ENCODE measurements at places on chromosomes 11 and 22.

GRCh38 chr11:117795638-117796455, 1.2 kb downstream of the DSCAML1 start:
- DNase-seq = no peak

DNA sequence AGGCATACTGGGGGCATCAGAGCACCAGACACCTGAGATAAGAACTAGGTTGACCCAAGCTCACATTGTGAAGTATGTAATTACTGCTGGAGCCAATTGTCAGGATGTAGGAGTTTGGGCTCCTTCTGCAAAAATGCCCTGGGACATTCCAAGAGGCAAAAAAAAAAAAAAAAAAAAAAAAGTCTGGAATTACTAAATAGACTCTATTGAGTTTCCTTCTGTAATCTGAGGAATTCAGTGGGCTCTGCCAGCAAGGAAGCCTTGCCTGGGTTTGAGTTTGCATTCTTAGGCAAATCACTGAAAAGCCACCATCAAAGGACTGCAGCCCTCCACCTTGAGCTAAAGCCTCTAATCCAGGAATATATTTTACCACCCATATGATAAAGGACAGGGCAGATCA, 8.0 kb upstream of the CAVIN3 start:
- no peak for DNase-seq

DNA sequence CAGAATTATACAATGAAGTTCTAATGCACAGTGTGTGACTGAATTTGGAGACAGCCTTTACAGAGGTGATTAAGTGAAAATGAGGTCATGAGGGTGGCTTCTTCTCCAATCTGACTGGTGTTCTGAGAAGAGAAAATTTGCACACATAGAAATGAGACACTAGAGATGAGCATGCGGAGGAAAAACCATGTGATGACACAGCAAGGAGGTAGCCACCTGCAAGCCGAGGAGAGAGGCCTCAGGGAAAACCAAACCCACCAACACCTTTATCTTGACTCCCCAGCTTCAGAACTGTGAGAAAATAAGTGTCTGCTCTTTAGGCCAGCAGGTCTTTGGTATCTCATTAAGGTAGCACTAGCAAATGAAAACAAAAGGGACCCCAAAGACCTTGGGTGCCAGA, 93.2 kb downstream of the GGTLC2 start:
- DNase-seq = no peak

DNA sequence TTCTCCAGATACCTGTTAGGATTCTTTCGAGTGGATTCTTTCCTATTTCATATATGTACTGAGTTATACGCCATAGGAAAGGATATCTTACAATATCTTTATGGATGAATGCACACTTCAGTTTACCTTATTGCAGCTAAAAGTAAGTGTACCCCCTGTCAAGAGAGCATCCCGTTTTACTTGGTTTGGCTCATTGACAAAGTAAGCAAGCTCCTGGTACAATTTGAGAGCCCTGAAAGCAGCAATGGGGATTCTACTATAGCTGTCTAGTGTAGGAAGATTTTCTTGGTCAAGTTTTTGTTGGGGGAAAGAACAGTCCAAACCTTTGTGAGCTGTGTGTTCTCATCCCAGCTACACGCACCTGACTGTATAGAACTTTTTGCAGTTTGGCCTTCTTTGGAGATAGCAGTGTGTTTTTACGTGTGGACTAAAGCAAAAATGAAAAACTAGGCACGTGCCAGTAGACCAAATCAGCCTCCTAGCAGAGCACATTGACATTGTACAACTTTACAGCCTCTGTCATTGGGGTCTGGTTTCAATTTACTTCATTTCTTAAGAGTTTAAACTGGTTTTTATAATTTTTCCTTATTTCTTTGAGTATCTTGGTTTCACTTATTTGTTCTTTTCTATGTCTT, 44.0 kb downstream of the PPP6R3 start:
- no peak for DNase-seq

- no peak for DNase-seq
These were observed 1.2 kb downstream of the KCNQ1OT1 start for GRCh38 chr11:2698386-2699184.

Measured in head of caudate nucleus (tissue), 42 donors.